ENCODE measurements at places on chromosomes 12 and 14.

DNA sequence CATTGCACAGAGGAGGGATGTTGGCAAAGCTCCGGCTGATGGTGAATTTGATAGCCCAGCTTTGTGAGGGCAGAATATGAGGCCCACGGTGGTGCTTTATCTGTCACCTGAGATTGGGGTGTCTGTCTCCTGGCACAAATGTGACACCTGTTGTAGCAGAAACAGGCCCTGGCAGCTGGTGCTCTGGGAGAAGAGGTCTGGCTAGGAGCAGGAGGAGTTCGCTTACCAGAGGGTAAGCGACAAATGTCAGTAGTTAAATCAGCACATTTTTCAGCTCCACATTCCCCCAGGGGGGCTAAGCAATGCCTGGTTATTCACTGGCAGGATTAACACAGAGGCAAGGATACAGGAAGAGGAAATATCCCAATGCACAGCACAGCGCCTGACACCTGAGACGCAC, 71.1 kb downstream of the B4GALNT3 start:
- no peak for DNase-seq

- no peak for DNase-seq
These were observed 72.8 kb upstream of the BBS10 start for GRCh38 chr12:76421046-76421445.

DNA sequence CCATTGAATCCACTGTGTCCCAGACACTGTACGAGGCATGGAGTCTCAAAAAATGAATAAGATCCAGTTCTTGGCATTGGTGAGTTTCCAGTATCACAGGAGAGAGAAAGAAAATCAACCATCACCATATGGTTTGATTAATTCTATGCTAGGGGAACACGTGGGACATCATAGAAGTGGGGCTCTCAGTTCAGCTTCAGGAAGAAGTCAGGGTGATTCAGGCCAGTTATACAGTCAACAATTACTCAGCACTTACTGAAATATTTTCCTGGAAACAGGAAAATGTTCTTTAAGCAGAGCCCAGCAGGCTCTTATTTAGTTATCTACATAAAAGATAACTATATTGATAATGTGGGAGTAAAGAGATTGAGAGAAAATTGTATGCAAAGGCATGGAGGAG, 407.2 kb downstream of the NOVA1 start:
- no peak for DNase-seq

DNA sequence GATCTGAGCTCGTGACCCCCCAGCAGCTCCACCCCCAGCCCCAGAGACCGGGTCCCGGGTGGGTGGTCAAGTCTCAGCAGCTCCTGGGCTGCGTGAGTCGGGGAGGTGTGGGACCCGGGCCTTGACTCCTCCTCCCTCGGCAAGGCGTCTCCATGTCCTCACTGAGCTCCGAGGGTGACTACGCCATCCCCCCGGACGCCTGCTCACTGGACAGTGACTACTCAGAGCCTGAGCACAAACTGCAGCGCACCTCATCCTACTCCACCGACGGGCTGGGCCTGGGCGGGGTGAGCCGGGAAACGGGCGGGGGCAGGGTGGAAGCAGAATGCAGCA, 28.1 kb downstream of the PIGH start:
- DNase-seq, result no peak

GRCh38 chr14:97298331-97298730, 501.1 kb downstream of the VRK1 start:
- no peak for DNase-seq

- DNase-seq, result no peak
These were observed 283.1 kb downstream of the MDGA2 start for GRCh38 chr14:47392326-47392725.

- DNase-seq, result no peak
These were observed 10.4 kb downstream of the GTSF1 start for GRCh38 chr12:54463034-54463433.

- no peak for DNase-seq
These were observed 260.5 kb downstream of the C12orf50 start for GRCh38 chr12:87768501-87769287.

- no peak for DNase-seq
These were observed 32.0 kb downstream of the DCP1B start for GRCh38 chr12:1972260-1972659.

- no peak for DNase-seq
These were observed 21.2 kb downstream of the CLECL1 start for GRCh38 chr12:9711664-9712063.

DNA sequence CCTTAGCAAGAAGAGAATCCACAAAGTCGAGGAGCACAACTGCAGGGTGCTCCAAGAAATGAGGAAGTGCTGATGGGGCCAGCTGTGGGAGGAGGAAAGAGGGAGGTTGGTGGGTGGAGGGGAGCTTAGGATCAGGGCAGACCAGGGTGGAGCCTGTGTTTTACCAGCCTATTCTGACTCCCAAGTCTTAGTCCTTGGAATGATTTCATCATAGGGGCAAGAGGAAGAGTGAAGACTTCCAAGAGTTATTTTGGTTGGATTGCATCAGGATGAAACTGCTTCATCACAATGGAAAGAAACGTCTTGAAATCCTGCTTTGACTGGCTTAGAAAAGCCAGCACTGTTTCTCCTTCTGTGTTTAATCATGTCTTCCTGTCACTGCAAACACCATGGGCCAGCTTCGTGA, 194.0 kb downstream of the DPF3 start:
- no peak for DNase-seq

DNA sequence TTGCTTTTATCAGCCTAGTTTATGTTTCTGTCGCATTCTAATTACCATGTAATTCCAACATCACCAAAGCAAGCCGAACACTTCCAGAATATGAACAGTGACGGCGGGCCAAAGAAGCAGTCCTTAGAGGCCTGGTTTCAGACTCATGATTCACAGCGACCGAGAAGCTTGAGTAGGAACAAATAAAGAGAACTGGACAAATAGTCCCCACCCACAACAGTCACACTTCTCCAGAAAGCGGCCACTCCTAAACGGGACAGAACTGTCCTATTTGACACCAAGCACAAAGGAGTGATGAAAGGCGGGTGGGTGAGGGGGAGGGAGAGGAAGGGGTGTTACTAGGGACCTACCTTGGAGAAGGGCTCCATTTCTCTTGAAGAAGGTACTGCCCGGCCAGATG, 136.4 kb downstream of the FOXN3 start:
- no peak for DNase-seq

GRCh38 chr12:82688035-82688501, 1.4 kb downstream of the TMTC2 start:
- no peak for DNase-seq

DNA sequence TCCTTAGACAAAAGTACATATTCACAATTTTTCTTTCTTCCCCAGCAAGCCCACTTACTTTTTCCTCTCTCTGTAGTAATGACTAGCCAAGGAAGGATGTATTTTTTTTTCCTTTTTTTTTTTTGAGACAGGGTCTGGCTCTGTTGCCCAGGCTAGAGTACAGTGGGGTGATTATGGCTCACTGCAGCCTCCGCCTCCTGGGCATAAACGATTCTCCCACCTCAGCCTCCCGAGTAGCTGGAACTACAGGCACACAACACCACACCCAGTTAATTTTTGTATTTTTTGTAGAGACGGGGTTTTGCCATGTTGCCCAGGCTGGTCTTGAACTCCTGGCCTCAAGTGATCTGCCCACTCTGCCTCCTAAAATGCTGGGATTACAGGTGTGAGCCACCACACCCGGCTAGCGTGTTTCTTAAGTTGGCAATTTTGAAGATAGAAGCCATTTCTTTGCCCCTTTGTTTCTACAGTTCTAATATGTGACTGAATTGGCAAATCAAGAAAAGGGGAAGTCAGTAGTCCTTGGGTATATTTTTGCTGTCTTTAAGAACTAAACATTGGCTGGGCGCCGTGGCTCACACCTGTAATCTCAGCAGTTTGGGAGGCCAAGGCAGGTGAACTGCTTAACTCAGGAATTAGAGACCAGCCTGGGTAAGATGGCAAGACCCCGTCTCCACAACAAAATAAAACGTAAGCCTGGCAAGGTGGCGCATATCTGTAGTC, 3.2 kb upstream of the NACA start:
- no peak for DNase-seq

DNA sequence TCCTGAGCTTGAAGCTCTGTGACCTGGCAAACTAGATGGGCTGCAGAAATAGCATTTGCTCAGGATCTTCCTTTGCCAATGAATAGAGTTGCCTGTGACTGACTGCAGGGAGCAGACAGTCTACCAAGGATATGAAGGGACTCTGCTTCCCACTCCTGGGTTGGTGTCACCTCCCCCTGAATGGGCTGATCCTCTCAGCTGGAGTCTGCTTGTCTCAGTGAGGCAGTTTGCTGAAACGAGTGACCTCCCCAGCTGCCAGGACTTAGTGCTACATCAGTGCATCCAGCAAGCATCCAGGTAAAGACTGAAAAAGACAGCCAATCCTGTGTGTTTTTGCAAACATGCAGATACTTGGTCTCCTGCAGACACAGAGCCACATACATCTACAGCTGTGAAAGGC, 28.5 kb downstream of the PAH start:
- no peak for DNase-seq

- DNase-seq, result peak; percentile 39
These were observed 6.4 kb upstream of the ZNF385A start for GRCh38 chr12:54390668-54391551.

DNA sequence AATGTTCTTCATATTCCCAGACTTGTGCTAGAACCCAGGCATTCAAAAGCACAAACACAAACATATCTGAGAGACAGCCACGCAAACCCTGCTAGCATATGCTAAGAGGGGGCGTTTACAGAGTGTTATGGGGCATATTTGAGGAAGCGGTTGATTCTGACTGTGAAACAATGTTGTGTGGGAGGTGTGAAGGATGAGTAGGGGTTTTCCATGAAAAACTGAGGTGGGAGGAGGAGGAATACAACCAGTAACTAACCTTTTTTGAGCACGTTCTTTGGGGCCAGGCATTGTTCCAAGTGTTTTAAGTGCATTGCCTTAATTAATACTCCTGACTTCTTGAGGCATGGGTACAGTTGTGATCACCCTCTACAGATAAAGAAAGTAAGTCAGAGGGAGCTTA, 499.5 kb downstream of the AACS start:
- no peak for DNase-seq

DNA sequence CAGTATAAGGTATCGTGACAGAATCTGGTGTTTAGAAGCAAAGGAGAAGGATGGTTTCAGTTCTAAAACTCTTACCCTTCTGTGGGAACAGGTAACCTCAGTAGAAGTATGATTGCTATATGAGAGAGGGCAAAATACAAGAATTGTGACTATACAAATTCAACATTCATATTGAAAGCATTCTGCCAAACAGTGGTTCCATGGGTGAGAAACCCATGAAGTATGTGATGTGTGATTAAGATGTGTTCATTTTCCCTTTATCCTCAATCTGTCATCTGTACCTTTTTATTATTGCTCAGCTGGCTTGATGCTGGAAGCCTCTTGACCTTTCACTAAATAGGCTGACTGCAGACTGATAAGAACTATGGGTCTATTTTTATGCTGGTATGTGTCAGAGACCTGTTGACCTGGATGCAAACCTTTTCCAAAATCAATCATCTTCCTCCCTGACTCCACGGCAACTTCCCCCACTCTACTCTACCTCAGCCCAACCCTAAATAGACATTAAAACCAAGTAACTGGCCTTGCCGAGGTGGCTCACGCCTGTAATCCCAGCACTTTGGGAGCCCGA, 109.6 kb downstream of the STXBP6 start:
- DNase-seq, result no peak

GRCh38 chr12:28463396-28463795, 273.1 kb downstream of the CCDC91 start:
- DNase-seq, result no peak

DNA sequence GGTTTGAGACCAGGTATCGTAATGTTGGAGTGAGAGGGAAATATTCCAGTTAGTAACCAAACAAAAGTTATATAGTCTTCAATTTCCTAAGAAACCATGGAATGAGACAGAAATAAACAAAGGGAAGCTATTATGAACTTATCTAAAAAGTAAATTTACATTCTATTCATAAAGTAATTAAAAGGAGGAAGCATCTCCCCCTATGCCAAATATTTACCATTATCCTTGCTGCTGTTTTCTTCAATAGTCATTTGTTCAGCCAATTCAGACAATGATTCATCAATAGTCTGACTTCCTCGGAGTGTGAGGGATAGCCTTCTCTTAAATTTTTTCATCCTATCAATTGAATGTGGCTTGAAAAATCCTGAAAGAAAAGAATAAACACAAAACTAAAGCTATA, 65.7 kb downstream of the CDK17 start:
- no peak for DNase-seq

DNA sequence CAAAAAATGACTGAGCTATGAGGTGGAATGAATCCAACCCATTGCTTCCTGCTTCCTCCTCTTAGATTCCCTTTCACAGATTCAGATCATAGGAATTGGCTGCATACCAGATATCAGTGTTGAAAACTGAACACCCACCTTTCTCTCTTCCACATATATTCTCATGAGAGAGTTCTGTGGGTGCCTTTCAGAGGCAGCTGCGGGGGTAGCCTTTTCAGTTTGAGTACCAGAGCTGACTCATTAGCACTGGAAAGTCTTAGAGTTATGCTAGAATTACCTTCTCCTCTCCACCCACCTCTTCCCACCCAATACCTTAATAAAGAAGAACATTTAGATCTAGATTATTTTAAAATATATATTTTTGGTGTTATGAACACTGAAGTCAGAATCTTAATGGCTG, 495.4 kb upstream of the SEL1L start:
- no peak for DNase-seq

DNA sequence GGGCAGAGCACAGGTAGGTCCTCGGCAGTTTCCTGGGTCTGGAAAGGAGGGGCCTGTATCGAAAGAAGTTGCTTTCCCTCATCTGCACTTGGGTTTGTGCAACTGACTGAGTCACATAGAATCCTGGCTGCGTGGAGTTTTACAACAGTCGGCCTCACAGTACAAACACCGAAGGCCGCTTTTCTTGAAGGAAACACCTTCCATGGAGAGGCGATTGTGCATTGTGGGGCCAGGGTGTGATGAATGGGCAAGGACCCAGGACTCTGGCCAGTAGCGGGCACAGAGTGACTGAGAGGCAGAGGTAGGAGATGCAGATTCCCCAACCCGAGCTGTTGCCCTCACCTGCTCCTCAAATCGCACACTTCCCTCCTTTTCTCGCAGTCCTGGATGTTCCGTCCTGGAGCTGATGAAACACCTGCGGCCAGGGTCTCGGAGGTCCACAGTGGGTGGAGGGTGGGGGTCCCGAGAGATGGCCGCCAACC, 7.7 kb downstream of the CCND2 start:
- DNase-seq, result no peak
